ENCODE measurements at places on chromosomes 5 and 9.
A peak's percentile ranks its signal among the peaks of the same experiment; 100 is the strongest.

DNA sequence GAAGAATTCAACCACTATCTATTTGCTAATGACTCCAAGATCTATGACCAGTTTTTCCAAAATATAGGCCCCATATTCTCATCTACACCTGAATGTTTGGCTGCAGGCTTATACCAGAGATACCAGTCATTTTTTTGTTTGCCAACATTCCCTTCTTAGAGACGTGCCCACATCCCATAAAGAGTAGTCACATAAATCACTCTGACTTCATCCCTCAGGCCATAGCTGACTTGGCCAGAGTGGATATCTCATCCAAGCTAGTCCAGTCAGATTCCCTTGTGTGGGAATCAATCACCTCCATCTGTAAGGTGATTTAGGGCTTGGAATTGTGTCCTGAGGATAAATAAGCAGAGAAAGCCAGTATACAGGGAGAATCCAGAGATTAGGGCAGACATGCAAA, 124.3 kb upstream of the SLC24A2 start:
- no peak for DNase-seq

GRCh38 chr9:105044518-105044917, 116.6 kb upstream of the ABCA1 start:
- no peak for DNase-seq

DNA sequence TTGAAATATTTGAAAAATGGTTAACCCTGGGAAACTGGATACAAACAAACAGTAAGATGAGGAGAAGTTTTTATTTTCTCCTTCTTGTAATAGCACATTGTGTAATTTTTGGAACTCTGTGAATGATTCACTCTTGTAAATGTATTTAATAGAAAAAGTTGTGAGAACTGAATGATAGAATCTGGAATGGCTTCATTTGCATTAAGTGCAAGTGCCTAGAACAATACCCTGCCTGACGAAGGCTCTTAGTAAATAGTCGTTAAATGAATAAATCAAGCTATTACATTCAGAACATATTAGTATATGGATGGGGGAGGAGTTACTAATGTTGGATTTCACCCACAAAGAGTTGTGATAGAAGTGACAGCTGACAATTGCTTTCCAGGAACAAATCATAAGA, 442.5 kb downstream of the EFNA5 start:
- no peak for DNase-seq

- no peak for DNase-seq
Measured at GRCh38 chr5:134411228-134411545, 494 bp downstream of the CDKN2AIPNL start.

- peak; percentile 5 for DNase-seq
Measured at GRCh38 chr9:31839273-31839672, 545.2 kb upstream of the ACO1 start.

DNA sequence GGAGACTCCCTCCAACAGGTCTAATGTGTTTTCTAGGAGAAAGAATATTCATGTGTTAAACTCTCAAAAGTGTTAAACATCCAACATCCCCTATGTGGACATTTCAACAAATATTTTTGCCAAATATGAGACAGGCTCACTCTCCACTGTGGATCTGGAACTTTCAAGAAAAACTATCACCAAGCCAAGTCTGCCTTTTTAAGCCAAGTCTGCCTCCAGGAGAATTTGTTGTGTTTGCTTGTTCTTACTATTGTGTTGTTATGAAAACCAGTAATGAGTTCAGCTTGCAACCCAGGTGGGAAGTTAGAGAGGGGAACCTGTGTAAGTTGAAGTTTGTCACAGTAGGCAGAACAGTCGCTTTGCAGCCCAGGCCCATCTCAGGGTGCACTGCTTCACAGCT, 228.1 kb downstream of the NFIB start:
- DNase-seq, result no peak

GRCh38 chr5:174767670-174768069, 43.3 kb downstream of the MSX2 start:
- no peak for DNase-seq

- no peak for DNase-seq
Measured at GRCh38 chr5:128920345-128921215, 44.7 kb upstream of the SLC27A6 start.

GRCh38 chr9:567747-568305, 273.7 kb upstream of the DMRT1 start:
- no peak for DNase-seq

DNA sequence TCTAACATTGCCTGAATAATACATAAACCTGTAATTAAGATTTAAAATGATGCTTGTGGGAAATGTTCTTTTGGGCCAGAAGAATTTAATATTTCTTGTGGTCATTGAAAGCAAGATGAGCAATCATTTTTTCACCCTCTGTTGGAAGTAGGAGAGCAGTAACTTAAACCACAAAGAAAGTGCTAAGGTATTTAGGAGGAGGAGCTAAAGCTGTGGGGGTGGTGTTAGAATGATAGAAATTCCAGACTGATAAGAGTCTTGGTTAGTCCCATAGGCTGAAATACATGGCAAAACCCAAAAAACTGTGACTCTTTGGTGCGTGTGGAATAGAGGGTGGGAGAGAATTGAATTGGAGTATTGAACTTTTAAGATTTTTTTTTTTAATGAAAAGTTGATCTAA, 247.0 kb downstream of the YTHDC2 start:
- no peak for DNase-seq

GRCh38 chr5:107484281-107484680, 186.5 kb downstream of the EFNA5 start:
- no peak for DNase-seq

DNA sequence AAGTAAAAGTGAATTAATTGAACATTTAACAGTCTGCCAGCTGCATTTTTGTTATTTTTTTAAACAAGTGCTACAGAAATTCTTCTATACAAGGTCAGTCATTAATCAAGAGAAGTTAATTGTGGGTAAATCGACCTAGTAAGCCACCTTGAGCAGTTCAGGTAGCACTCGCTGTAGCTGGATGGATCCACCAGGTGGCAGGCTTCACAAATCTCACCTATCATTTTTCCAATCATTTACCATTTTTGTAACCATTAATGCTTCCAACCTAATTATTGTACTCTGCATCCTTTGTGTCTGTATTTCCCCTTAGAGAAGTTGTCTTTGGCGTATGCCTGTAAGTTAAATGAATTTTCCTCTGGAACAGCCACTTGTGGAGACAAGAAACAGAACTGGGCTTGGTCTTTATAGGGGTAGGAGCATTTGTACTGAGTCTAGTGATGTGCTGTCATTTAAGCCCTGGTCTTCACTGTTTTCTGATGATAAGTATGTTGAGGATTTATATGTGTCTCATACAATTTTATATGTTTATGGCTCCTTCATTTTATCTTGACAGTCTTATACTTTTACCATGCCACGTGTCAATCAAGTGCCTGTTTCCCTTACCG, 39.5 kb downstream of the CD180 start:
- peak; percentile 19 for DNase-seq

DNA sequence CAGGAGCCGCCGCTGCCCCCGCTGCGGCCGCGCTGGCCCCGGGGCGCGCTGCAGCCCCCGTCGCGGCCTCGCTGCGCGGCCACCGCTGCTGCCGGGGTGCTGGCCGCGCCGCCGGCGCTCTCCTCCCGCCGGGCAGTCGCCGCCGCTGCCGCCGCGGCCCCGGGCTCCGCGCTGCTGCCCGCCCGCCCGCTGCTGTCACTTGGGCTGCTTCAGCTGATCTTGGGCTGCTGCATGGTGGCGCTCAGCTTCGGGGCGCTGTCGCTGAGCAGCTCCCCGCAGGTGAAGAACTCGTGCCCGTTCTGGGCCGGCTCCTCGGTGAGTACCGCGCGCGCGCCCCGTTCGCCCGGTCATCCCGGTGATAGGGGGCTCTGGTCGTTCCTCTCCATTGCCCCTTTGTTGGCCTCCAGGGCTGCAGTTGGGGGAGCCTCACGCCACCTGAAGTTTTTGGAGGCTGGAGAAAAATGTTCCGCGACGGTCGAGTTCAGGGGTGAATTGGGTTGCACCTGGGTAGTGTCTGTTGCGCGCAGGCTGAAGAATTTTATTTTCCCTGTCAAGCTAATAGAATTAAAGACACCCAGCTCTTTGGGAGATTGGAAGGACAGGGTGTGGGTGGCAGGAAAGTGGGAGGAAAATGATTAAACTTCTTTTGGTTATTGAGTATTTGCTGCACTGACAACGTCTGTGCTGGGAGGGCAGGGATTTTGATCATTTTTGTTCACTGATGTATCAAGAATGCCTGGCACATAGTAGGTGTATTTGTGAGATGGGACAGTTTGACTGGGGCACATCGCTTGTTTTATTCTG, 596 bp downstream of the ENTREP1 start:
- no peak for DNase-seq

GRCh38 chr5:7728076-7728475, 122.9 kb downstream of the CFAP90 start:
- no peak for DNase-seq

DNA sequence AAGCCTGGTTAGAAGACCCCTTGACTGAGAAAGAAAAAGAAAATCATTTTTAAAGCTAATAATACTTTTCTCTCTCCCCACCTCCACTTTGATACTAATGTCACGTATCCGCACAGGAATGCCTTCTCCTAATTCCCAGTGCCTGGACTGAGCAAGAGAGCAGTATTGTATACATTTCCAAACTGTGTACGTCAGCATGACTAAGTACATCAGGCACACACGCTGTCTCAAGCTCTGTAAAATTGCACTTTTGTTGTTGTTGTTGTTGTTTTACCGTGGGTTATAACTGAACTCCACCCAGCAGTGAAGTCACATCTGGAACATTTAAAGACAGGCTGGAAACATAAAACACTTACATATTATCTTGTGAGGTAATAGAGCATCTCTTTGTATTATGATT, 407.6 kb downstream of the DNAH5 start:
- DNase-seq, result no peak

DNA sequence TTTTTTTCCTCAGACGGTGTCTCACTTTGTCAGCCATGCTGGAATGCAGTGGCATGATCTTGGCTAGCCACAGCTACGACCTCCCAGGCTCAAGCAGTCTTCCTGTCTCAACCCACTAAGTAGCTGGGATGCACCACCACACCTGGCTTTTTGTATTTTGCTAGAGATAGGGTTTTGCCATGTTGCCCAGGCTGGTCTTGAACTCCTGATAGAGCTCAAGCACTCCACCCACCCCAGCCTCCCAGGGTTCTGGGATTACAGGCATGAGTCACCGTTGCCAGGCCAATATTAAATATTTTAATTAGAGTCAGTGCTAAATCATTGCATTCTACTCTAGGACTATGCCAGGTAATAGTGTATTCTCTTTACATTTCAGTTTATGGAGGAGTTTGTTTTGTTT, 41.5 kb downstream of the UBE2R2 start:
- DNase-seq, result peak; percentile 15

GRCh38 chr9:35002623-35003022, 13.1 kb downstream of the DNAJB5 start:
- DNase-seq, result no peak

DNA sequence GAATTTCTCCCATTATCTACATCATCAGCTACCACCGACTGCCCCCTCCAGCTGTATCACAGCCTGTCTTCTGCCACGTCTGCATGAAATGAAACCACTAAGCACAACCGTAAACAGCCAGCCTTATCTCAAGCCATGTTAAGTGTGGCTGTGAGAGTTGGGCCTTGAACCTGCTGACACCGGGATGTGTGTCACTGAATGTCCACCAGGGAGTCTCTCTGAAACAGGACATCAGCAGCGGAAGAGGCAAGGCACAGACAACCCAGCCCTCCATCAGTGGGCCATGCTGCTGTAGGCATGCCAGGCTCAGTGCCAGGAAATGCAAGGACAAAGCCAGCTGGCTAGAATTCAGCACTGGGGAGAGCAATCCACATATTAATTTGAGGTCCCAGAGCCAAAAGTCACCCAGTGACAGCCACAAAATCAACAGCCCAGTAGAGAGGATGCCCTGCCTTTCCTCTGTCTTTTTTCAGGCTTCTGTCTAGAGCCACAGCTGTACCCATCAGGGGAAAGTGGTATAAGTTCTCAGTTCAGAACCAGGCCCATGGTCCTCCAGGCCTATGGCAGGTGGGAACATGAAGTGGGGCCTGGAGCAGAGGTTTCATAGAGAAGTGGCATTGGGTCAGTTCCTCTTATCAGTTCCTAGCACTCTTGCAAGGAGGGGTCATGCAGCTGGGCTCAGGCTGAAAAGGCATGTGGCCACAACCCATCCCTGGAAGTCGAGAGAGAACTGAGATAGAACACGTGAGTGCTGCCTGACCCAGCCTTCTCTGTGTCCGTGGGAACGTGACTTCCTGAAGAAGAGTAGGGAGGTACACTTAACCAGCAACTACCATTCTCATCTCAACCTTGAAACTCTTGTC, 199.4 kb downstream of the ESM1 start:
- DNase-seq, result no peak

GRCh38 chr9:76691517-76692313, 72.5 kb upstream of the PCA3 start:
- no peak for DNase-seq

DNA sequence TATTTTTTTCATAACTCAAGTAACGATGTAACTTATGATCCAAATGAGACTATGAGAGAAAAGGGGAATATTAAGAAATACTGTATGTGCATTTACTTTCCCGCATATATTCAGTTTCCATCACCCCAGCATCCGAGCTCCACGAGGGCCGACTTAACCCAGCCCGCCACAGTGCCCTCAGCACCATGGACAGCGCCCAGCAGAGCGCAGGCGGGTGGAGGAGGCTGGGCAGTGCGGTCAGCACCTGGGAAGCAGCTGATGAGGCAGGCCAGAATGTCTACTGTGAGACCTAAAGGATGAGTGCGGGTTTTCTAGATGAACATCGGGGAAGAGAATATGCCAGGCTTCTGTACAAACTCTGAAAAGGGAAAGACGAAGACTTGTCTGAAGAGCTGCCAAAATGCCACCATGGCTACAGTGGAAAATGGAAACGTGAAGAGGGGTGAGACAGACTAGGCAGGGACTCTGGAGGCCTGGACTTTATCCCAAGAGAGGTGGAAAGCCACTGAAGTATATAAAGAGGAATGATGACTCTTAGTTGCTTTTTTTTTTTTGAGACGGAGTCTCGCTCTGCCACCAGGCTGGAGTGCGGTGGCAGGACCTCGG, 34.5 kb upstream of the MED27 start:
- DNase-seq, result peak; percentile 68

DNA sequence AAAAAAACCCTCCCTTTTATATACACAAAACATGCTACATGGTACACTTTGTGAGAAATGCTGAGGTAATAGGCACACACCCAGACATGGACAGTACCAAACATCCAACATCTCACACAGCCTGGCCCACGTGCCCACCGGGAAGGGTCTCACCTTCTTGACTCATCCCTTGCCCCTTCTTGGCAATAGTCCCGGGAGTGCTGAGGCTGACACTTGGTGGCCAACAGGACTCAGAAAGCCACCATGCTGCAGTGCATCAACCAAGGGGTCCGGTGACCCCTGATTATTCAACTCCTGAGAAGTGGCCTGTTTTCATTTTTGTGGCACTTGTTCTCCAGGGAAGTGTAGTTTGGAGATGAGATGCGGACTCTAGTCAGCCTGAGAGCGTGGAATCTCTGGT, 35.0 kb downstream of the ANGPTL2 start:
- no peak for DNase-seq

DNA sequence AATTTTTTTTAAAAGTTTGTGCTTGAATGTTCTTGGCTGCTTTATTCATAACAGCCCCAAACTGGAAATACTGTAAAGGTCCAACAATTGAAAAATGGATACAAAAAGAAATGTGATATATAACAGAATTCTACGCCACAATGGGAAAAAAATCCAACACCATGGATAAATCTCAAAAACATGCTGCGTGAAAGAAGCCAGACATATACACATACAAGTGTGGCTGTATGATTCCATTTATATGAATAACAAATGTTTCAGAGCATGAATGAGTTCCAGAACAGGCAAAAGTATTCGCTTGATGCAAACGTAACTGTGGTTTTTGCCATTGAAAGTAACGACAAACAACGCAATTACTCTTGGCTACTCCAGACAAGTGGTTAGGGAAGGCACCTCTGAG, 7.2 kb upstream of the SFXN1 start:
- DNase-seq, result no peak

- no peak for DNase-seq
Measured at GRCh38 chr5:168881427-168882149, 302.4 kb upstream of the PANK3 start.
